ENCODE measurements at places on chromosomes 4 and X.

DNA sequence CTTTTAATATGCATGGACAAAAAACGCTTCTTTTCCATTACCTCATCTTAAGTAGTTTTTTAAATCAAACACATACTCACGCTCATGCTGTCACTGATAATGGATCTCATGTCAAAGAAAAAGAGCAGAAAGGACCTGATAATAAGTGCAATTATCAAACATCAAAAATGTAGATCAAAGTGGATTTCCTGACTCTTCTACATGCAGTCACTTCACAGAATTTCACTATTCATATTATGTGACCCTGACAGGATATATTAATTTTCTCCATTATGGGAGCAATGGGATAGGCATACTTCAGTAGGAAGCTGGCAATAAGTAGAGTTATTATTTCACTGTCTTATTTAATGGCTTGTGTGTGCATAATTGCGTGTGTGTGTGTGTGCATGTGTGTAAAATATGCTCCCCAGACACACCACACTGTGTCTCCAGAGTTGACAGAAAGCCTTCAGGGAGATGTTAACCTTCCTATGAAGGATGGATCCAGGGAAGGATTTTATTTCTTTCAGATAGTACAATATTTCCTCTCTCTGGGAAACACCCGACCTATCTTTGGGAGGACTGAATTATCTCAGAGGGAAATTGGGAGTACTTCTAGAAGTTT is 445.2 kb downstream of the SH2D1A start:
- DNase-seq: no peak

GRCh38 chrX:74119016-74119910 is 184.7 kb upstream of the ZCCHC13 start:
- no peak for DNase-seq

- DNase-seq: no peak
These were observed 26.3 kb upstream of the ZMAT1 start for GRCh38 chrX:101958139-101958538.

DNA sequence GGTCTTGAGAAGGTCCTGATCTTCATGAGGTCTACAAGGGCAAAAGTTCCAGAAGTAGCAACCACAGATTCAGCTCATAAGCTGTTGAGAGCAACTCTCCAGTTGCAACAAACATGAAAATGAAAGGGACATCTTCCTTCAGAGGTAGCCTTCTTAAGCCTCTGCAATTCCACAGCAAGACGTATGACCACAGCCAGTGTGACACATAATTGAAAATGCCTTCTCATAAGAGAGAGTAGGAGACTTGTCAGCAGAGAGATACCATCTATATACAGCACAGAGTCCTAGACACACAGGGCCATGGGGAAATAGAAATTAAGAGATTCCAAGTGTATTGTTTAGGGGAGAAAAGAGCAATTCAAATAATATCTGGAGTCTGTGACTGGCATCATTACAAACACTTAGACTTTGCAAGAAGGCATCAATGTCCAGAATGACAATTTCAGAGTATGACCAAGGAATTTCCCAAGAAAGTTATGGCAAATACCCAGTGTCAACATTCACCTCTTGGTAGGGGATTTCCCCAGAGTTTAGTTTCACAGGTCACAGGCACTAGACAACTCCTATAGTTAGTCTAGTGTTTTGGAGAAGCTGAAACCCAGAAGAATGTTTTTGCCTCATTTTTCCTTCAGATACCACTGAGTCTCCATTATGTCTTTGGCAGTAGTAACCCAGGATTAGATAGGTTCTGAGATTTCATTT is 340.3 kb downstream of the ZNF674 start:
- peak; percentile 16 for DNase-seq

GRCh38 chr4:83772685-83773084 is 236.8 kb downstream of the GPAT3 start:
- DNase-seq: no peak

GRCh38 chr4:122450847-122451246 is 5.7 kb downstream of the IL2 start:
- DNase-seq: peak; percentile 6

- no peak for DNase-seq
These were observed 605.6 kb upstream of the BOD1L1 start for GRCh38 chr4:14233126-14233525.

- no peak for DNase-seq
These were observed 248.9 kb downstream of the HS3ST1 start for GRCh38 chr4:11179796-11180195.

- DNase-seq: no peak
These were observed 112.0 kb upstream of the ADRA2C start for GRCh38 chr4:3654036-3654807.

DNA sequence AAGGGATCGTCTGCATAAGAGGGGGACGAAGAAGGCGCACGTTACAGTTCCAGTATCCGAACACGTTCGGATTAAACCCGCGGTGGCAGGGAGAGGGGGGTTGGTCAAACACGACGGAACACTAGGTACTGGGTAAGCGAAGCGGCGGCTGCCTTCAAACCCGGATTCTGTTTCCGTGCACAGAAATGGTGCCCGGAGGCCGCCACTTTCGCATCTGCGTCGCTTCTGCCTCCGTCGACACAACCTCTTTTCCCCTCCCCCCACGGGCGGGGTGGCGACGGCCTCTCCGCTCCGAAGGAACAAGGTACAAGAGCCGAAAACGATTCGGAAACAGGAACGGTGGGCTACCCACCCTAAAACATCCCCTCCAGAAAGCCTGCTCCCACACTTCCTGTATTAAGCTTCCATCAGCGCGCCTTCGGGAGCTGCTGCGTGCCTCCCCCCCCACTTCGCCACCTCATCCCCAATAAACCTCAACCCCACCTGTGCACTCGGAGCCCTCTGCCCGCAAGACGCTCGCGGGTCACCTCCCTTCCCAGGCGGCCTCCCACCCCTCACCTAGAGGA is 667 bp downstream of the G3BP2 start:
- peak; percentile 76 for DNase-seq

DNA sequence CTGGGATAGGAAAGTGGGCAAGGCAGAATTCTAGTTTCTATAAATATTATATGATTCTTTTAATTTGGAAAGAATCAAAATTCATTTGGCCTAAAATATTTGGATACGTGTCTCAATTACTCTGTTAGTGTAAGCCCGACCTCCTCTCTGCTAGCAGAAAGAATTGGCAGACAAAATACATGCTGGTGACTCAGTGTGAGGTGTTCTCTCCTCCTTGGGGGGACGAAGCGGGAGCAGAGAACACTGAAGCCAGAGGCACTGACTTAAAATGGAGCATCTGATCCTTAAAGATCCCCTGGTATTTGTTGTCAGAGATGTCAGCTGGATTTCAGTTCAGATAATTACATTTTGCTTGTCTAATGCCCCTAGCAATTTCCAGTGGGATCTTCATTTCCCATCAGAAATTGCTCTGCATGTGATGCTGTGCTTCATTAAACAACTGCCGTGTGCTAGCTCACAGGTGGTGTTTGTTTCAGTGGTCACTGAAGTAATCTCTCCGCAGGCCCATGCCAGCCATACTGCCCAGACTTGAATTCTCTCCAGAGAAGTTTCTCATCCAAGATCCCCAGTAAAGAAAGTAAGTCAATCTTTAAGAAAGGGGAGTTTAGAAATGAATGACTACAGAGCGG is 188.7 kb upstream of the TLL1 start:
- DNase-seq: no peak

DNA sequence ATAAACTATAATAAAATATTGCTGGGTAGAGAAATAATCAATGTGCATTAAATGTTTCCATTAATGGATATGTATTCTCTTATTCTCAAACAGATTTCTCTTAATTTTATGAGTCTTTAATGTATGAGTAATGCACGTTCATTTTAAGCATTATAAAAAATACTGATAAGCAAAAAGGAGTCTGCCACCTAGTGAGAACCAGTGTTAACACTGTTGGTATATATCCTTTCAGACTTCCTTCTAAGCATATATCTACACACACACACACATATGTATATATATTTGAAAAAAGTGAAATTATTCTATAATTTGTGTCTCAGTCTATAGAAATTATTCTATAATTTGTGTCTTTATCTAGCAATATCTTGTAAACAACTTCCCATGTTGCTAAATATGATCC is 49.9 kb upstream of the MTMR1 start:
- DNase-seq: no peak

DNA sequence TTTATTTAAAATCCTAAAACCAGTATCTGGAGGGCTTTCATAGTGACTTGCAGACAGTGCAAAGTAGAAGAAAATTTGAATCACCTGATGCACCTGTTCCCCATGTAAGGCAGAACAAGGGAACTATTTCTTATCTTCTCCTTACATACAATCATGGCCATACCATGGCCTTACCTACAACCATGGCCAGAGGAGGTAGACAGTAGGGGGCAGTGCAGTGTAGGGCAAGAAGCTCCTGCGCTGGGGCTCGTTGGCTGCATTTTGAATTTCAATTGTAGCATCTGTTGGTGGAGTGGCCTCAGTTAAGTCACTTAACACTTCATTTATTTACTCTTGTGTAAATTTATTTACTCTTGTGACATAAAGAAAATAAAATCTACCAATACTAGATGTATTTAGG is 33.0 kb downstream of the GALNTL6 start:
- no peak for DNase-seq

- DNase-seq: no peak
These were observed 224.2 kb upstream of the EMCN start for GRCh38 chr4:100742045-100742444.

- no peak for DNase-seq
These were observed 106.6 kb upstream of the ATP6AP2 start for GRCh38 chrX:40474205-40474626.

GRCh38 chr4:137310166-137310565 is 222.1 kb downstream of the PCDH18 start:
- DNase-seq: no peak

GRCh38 chrX:78658845-78659744 is at the start of gene RTL3:
RTL3 (minus strand) TSS chrX:78659328; CDS start chrX:78658420, 908 bp downstream.
- no peak for DNase-seq

GRCh38 chr4:183469936-183470335 is 25.5 kb downstream of the CDKN2AIP start:
- DNase-seq: no peak

DNA sequence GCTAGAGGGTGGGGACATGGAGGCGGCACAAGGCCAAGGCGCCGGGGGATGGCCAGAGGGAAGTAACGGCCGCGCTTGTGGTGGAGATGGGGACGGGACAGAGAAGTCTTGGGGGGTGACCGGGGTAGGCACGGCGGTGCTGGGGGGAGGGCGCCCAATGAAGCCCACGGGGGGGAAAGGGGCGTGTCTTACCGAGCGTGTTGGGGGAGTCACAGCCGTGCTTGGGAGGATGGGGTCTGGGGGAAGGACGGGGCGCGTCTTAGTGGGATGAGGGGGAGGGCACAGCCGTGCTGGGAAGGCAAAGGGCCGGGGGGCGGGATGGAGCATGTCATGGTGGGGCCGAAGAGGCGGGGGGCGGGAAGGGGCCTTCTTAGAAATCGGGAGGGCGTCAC is 952 bp downstream of the ARSD start:
- DNase-seq: no peak

DNA sequence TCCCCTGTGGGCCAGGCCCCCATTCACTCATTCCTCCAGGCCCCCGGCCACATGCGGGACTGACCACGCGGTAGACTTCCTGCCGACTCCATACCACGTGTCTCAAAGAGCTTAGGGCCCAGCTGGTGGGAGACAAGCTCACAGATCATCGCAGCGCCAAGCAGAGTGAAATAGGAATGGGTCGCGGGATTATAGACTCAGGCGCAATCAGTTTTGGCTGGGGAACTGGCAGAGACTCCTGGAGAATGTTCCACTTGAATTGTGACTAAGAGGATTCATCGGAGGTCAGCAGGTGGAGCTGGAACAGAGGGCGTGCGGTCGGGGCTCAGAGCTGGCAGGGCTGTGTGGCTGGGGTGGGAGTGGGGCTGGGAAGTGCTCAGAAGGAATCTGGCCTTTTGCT is 15.6 kb downstream of the ATP2B3 start:
- no peak for DNase-seq

DNA sequence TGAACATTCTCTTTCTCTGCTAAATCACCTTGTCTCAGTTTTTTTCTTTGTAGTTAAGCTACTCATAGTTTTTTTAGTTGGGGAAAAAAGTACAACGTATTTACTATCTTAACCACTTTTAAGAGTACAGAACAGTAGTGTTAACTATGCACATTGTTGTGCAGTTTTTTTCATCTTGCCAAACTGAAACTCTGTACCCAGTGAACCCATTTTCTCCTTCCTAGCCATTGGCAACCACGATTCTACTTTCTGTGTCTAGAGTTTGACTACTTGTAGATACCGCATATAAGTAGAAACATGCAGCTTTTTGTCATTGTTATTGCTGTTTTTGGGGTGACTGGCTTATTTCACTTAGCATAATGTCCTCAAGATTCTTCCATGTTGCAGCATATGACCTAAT is 10.0 kb downstream of the N4BP2 start:
- DNase-seq: no peak

GRCh38 chr4:111639120-111639690 is 506.0 kb upstream of the FAM241A start:
- no peak for DNase-seq
